Fibroblast of skin of scalp (primary cell): ENCODE measurements at places on chromosomes 2 and 18.

DNA sequence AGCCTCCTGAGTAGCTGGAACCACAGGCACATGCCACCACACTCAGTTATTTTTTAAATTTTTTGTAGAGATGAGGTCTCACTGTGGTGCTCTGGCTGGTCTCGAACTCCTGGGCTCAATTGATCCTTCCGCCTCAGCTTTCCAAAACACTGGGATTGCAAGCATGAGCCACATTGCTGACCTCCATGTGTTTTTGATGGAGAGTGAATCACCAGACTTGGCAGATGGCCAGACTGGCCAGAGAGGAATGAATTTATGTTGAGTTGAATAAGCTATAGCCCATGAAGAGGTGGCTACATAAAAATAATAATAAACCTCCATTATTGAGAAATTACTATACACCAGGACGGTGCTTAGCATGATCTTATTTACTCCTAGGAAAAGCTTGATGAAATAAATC, 91.5 kb downstream of the MREG start:
- peak; percentile 89 for DNase-seq

- no peak for DNase-seq
These were observed 277.2 kb downstream of the EIPR1 start for GRCh38 chr2:3100386-3100785.

- DNase-seq = no peak
These were observed 361.8 kb upstream of the MEIS1 start for GRCh38 chr2:66073172-66073571.

GRCh38 chr2:20444101-20444992, 2.5 kb upstream of the RHOB start:
- peak; percentile 74 for DNase-seq

DNA sequence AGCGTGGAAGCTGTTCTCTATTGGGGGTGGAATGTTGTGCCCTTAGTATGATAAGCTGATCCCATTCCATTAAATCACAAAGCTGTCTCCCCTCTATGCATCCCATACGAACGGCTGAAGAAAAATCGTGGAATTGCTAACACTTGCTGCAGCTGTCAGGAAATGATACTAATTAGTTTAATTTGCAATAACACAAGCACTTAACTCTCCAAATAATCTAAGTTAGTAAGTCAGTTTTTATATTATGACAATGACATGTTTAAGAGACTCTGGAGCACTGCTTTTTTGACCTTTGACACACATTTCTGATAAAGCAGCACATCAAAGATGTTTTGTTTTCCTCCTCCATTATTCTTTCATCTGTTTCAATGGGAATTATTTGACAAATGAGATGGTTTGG, 123.7 kb upstream of the SATB2 start:
- no peak for DNase-seq

- no peak for DNase-seq
These were observed 243.4 kb downstream of the SLC8A1 start for GRCh38 chr2:40208463-40208862.

DNA sequence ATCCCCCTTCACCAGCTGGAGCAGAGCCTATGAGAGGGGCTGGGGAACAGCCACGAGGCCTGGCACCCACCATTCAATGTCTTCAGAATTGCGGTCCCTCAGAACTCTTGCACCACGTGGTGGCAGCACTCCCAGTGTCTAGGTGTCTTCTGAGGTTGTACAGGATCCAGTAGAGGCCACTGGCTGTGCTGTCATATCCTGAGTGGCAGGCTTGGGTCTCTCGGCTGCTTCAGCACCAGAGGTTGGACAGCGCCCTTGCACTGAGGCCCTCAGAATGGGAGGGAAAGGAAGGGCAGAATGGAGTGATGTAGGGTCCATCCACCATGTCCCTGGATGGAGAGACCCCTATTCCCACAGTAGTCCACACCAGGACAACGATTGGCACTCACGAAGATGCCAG, 112.0 kb upstream of the TEKT4 start:
- DNase-seq = no peak

DNA sequence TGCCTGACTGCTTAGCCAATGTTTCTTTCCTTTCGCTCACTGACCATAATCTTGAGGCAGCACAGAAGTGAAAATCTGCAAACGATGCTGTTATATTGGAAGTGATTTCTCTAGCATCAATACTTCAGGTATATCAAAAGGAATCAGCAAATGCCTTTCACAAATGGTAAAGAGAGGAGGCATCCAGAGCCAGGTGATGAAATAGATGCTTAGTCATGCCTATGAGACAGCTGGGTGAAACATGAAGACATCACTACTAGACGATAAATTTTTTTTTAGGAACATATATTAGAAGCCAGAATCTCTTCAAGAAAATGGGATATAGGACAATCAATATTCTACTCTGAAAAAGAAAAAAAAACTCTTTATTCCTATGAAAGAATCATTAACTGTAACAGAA, 249.2 kb upstream of the SLC39A10 start:
- no peak for DNase-seq

GRCh38 chr2:38164881-38165280, 88.9 kb upstream of the CYP1B1 start:
- DNase-seq = no peak

- DNase-seq = no peak
These were observed 1.4 kb downstream of the EHBP1 start for GRCh38 chr2:62706721-62707521.

- peak; percentile 71 for DNase-seq
These were observed 18.8 kb upstream of the HAAO start for GRCh38 chr2:42810971-42811811.

DNA sequence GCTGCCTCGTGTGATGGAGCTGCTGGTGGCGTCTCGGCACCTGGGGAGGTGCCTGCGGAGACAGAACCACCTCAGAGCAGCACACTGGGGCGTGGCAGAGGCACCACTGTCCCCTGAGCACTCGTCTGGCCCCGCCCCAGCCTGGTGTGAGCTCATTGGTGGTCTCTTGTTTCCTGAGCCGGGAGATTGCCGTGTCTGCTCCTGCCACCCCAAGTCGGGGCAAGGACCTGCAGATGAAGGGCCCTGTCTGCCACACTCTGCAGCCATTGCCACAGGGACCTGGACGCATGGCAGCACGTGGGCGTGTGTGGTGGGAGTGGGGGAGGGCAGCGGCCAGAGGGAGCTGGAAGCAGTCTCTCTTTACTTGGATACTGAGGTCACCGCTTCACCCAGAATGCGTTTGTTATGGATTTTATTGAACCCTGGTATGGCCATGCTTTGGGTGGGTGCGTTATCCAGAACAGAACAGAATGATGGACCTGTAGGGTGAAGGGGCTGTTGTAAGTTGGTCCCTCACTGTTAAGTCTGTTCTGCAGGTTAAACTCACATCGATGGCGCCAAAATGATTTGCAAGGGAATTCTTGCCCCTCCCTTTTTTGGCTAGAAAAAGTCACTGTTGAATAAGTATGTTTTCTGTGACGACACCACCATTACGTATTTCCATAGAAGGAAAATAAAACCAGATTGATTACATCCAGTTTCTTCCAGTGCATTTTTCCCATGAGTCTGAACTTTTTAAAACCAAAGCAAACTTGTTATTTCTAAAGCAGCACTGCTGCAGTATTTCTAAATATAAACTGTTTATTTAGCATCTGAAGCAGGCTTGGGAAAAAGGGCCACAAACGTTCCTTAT, 92.0 kb downstream of the USP40 start:
- DNase-seq = no peak

DNA sequence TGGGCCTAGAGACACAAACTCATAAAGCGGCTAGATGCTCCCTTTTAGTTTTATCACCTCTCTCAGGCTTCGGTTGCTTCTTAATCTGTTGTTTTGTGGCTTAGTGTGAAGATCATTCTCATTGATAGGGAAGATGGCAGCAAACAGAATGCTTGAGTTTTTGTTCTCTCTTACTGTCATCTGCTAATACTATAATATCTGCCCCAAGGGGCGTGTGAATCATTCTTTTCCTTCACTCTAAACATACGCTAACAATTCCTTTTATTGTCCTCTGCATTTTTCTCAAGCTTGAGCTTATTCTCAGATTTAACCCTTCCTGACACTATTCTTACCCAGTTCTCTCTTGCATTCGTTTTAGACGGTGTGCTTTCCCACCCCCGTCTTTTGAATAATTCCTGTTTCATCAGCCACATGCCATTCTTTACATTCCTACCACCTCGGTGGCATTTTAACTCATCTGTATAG, 323.9 kb upstream of the NRP2 start:
- DNase-seq = peak; percentile 90

DNA sequence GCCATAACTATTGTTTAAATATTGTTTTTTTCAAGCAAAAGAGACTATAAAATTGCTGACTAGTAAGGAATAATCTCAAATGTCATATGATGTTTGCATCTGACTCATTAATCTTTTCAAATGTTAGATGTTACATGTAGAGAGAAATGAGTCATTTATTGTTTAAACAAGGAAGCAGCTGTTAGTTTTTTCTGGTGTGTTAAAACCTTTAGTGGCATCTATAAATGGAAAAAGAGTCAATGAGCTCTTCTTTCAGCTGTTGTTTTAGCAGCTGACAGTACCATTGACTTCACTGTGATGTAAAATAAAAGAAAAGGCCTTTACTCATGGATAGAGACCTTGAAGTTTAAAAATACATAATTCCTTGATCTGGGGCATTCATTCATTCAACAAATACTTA, 1.8 kb upstream of the KLHL41 start:
- peak; percentile 41 for DNase-seq

DNA sequence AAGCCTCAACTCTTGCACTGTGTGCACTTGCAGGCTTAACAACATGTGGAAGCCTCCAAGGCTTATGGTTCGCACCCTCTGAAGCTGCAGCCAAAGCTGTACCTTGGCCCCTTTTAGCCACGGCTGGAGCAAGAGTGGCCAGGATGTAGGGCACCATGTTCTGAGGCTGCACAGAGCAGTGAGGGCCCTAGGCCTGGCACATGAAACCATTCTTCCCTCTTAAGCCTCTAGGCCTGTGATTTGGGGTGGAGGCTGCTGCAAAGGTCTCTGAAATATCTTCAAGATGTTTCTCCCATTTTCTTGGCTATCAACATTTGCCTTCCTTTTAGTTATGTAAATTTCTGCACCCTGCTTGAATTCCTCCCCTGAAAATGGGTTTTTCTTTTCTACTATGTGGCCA, 161.9 kb upstream of the SPATS2L start:
- no peak for DNase-seq

- DNase-seq = peak; percentile 31
These were observed 106.2 kb downstream of the COBLL1 start for GRCh38 chr2:164735309-164735919.

- DNase-seq = no peak
These were observed 234.6 kb upstream of the FANCL start for GRCh38 chr2:58475756-58476155.

- DNase-seq = peak; percentile 76
These were observed 319.4 kb upstream of the KCNH7 start for GRCh38 chr2:163157891-163158496.

GRCh38 chr2:128809259-128809636, 490.6 kb upstream of the HS6ST1 start:
- no peak for DNase-seq

GRCh38 chr2:203626952-203627681, 79.3 kb upstream of the CD28 start:
- DNase-seq = peak; percentile 74

DNA sequence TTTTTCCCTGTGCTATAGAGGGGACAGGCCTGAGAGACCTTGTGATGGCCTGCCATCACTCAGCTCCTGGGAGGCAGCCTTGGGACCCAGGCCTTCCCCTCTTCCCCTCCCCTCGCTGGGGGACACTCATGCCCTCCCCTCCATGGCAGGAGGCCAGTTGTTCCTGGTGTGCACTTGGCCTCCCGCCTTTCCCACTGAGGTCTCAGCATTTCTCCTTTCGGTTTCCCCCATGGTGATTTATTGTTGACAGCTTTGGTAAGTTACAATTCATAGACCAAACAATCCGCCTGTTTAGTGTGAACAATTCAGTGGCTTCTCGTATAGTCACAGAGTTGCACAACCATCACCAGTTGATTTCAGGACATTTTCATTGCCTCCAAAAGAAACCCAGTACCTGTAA, 10.2 kb upstream of the CNDP1 start:
- DNase-seq = peak; percentile 28

DNA sequence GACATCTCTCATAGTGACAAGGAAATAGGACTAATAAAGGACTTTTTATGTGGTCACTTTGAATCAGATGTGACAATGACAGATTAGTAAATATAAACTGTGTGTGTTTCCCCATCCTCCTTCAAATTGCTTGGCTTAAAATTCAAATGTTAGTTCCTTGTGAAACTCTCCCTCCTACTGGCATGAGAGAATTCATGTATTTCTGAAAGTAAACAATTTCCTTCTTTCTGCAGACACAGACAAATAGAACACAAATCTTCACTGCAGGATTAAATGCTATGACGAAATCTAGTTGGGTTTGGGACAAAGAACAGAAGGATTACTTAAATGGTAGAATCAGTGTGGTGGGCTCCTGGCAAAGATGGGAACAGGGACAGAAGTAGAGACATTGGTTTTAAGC, 328.7 kb upstream of the FAM98A start:
- DNase-seq = no peak

GRCh38 chr18:13791181-13791580, 32.8 kb upstream of the MC5R start:
- DNase-seq = no peak

DNA sequence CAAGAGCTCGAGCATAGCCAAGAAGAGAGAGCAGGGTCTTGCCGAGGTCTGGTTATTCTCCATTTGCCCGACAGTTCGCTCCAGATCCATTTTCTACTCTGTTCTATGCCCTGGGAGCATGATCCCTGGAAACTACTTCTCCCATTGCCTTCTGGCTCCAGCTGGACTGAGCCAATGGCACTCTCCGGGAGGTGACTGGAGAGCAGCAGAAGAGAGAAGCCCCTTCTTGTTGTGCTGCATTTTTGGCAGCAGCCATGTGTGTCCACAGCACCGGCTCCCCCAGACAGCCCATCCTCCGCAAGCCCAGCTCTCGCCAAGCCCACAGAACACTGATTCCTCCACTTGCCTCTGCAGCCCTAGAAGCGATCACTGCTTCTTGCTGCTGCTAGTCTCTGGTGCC, 345.5 kb downstream of the TNS1 start:
- no peak for DNase-seq

DNA sequence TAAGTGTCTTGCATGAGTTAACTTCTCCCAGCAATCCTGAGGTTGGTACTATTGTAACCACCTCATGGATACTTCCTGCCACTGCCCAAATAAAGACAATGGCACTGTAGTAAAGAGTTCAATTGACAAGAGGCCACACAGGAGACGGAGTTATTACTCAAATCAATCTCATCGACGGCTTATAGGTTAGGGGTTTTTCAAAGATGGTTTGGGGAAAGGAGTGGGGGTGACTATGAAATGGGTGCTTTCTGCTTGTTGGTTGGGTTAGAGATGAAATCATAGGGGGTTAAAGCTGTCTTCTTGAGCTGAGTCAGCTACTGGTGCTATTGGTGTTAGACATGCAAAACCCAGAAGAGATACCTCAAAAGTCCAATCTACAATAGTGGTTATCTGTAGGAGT, 1258.0 kb upstream of the ZEB2 start:
- DNase-seq = no peak
